NCI-H2029 treated with DMSO at 0.1 percent for 48 hours (cell line): ENCODE measurements at places on chromosomes 3 and 15.
A peak's percentile ranks its signal among the peaks of the same experiment; 100 is the strongest.

DNA sequence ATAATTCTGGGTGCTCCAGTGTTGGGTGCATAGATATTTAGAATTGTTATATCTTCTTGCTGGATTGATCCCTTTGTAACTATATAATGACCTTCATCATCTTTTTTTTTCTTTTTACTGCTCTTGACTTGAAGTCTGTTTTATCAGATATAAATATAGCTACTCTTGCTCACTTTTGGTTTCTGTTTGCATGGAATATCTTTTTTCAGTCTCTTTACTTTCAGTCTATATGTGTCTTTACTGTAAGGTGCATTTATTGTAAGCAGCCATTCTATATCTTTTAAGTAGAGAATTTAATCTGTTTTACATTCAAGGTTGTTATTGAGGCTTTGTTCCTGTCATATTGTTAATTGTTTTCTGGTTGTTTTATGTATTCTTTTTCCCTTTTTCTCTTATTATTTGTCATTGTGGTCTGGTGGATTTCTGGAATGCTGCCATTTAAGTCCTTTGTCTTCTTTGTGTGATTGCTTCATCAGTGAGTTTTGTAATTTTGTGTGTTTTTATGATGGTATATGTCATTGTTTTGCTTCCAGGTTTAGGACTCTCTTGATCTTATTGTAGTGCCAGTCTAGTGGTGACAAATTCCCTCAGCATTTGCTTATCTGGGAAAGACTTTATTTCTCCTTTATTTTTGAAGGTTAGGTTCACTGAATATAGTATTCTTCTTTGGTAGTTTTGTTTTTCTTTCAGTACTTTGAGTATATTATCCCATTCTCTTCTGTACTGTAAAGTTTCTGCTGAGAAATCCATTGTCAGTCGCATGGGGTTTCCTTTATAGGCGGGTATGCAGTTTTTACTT is 8.3 kb upstream of the PRR23C start:
- DNase-seq = no peak

DNA sequence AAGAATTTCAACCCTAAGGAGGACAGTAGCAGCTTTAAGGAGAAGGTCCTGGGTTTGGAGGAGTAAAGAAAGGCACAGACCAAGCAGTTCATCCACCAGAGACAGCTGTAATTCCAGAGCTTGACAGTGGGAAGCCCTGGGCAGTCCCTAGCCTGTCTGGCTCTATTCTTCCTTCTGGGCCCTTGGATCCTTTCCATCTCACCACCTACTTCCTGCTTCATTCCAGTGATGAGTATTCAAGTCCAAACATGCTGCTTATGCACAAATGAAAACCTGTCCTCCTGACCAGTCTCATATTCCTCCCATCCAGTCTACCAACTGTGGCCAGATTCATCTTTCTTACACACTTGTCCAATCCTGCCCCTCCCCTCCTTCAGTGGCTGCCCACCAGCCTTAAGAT is 171.4 kb downstream of the CNTN3 start:
- no peak for DNase-seq

DNA sequence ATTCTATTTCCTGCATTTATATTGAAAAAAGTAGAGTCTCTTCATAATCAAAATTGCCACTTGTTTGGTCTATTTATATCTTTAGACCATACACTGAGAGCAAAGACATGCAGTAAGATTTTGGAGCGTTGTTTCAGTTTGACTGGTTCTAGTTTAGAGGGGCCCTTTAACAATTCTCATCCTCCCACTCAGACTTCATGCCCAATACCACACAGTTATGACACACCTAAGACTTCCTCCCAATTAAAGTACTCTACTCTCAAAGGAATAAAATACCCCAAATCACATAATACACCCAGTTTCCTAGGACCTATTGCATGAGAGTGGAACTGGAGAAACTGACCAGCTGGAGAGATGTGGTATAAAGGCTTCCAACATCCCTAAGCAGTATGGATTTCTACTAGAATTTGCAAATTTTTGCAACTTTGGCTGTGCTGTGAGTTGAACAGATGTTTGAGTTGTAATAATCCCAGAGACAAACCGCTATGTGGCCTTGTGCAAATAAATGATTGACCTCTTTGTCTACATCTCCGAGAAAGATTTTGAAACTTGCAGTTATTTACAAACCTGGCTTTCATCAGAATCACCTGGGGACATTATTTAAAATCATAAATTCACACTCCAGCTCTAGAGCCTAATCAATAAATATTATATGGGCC is 170.0 kb upstream of the ROBO2 start:
- DNase-seq = no peak

DNA sequence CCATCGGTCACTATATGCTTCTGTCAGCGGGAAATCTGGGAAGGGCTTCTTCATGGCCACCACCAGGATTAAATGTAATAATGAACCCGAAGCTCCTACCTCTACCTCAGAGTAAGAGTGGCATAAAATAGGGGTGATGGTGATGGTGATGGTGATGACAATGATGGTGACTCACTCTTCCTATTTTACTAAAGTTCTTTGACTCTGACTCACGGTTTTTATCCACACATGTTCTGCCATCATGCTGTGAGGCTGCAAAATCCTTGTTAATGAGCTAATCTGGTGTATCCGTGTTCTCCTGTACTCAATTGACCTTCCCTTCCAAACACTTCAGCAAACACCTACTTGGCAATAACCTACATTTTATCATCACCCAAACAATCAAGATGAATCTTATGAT is 18.3 kb upstream of the FOXP1 start:
- DNase-seq = no peak

GRCh38 chr3:110343945-110344344 is 727.7 kb upstream of the NECTIN3 start:
- DNase-seq = no peak

DNA sequence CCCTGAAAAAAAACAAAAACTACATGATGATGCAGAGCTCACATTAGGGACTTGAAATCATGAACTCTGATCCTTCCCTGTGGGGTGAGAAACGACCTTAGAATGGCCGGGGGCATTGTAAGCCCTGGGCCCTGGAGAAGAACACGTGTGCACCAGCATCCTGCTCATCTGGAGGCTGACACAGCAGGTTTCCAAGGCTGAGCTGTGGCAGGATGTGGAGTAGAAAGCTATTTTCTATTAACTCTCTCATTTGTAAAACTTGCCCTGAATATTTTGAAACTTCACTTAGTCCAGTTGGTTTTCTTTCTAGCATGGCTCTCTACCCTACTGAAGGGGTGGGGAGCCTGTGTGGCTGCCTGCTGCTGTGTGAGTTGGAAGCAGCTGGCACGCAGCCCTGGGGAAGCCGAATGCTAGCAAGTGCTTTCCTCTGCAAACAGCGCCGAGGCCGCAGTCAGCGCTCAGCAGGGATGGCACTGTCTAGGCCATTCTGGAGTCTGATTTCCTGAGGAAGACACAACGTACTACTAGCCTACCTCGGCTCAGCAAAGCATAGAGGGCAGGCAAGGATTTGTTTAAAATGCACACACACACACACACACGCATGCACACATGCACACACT is 58.0 kb downstream of the GABRG3 start:
- DNase-seq = no peak

GRCh38 chr3:42827654-42828053 is 18.4 kb downstream of the ACKR2 start:
- DNase-seq = no peak

DNA sequence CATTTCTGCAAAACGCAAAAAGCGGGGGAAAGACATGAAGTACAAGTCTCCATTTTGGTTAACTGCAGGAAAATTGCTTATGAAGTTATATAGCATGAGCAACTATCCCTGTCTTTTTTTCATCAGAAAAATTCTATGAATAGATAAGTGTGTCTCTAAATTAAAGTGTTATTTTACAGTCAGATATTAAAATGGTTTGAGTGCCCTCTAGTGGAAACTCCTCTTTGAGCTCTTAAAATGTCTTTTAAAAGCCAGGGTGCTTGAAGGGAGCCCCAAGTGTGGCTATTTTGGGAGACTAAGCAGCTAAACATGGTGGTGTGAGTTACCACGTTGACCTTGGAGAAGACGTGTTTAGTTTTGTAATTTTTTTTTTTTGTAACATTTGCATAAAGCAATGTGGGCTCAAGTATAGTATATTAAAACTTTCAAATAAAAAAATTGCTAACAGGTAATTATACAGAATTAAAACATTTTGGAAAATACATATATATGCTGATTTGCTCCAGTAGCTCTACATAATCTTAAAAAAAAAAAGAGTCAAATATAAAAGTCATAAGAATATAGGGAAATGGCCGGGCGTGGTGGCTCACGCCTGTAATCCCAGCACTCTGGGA is 77.2 kb downstream of the PPP2R3A start:
- peak; percentile 54 for DNase-seq

DNA sequence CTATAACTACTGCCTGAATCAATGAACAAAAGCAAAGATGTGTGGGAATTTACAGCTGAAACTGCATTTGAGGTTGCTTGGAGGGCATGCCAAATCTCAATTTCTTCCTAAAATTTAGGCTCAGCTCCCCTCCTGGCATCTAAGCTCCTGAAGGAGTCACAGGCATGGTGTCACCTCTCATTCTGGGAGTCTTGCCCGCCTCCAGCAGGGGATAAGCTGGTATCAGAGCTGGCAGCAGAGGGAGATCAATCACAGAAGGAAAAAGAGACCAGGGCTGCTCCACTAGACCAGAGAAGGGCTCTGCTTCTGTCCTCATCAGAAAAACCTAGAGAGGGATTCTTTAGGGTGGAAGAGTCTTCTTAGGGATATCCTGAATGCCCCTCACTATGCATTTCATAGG is 150.4 kb upstream of the SLC6A11 start:
- DNase-seq = no peak

- no peak for DNase-seq
Observed at GRCh38 chr15:74006774-74007639, 12.5 kb downstream of the PML start.

DNA sequence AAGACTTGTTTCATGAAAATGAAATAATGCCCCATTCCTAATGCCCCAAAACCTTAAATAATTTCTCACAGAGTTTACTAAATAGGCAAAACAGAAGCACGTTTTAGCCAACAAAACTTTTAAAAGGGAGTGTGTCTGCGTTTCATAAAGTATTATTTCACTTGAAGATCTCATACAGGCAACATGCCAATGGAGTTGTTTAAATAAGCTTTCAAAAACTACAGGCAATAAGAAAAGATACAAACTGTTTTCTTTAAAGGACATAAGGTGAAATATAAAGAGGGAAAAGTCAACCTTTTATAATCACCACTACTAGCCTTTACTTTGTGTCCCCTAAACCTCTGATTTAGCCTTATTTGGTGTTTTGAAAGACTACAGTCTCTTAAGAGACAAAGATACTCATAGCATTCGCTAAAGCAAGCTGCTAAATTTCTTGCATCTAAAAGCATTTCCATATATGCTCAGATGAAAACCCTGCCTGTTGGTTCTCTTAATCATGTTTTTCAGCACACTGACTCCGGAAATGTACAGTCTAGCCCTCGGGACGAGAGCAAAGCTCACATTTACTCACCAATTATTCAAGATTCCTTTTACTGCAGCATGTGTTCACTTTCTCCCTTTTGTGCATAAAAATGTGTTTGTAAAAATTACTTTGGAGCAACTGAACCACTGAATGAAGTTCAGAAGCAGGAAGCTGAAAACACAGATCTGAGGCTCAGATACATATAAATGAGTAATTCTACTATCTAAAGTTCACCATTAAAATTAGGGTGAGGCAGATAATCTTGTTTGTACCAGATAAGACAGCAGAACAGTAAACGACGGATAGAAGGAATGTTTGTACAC is 119.0 kb downstream of the GOLIM4 start:
- no peak for DNase-seq

DNA sequence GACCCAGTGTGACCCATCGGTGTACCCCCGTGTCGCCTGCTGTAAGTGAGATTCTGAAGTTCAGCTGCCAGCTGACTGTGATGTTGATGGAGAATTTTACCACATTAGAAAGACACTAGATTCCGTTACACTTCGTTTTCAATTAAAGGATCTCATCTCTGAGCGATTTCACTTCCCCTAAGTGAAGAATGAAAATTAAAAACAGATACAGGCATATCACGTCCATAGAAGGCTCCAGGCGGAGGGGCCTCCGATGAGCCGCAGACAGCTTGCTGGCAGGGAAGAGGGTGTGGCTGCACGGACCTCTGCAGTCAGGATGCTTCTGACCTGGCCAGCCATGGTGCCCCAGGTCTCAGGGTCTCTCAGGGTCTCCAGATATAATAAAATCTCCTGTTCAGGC is 6.6 kb upstream of the CPN2 start:
- DNase-seq = no peak

- DNase-seq = peak; percentile 78
Observed at GRCh38 chr3:77081240-77081661, 41.4 kb downstream of the ROBO2 start.

- DNase-seq = no peak
Observed at GRCh38 chr3:81164806-81165205, 596.6 kb downstream of the GBE1 start.

DNA sequence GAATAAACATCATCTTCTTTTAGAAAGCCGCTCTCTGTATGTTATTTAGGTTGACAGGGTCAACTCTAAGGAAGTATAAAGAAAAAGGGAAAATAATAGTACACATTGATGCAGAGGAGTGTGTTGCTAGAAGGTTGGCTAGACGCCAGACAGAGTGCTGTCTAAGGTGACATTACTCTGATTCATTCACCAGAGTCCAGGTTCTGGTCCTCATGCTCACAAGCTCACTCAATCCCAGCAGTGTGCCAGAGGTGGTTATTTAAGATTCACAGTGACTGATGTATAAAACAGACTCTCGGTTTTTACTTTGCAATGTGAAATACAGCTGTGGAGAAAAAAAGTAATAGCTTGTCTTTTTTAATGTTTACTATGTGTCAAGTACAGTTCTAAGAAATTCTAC is 1.7 kb downstream of the CFAP44 start:
- no peak for DNase-seq

GRCh38 chr3:156551261-156551660 is 3.7 kb downstream of the SSR3 start:
- DNase-seq = no peak

- peak; percentile 17 for DNase-seq
Observed at GRCh38 chr15:76393614-76394013, 57.0 kb downstream of the ISL2 start.

GRCh38 chr15:83046558-83047127 is 20.4 kb downstream of the BTBD1 start:
- no peak for DNase-seq

DNA sequence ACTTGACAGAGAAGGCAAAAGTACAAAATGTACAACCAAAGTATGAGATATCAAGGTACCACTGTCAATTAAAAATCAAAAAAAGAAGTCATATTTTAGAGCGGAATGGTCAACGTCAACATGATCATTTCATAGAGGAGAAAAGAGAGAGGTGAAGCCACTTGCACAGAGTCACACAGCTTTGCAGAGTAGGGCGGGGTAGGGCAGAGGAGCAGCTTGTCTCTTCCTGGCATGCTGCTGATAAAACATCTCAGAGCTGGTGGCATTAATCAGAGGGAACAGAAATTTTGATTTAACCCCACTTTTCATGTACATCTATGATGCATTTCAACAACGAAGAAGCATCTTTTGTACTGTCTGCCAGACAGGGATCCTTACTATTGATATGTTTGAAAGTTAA is 5.2 kb upstream of the IGF1R start:
- DNase-seq = no peak

GRCh38 chr3:141371882-141372281 is 3.6 kb downstream of the ZBTB38 start:
- no peak for DNase-seq

GRCh38 chr15:91049378-91050127 is 27.2 kb upstream of the VPS33B start:
- no peak for DNase-seq
